ENCODE measurements at places on chromosomes 4 and X.

GRCh38 chr4:15506464-15506863, 36.8 kb downstream of the CC2D2A start:
- peak; percentile 15 for DNase-seq

DNA sequence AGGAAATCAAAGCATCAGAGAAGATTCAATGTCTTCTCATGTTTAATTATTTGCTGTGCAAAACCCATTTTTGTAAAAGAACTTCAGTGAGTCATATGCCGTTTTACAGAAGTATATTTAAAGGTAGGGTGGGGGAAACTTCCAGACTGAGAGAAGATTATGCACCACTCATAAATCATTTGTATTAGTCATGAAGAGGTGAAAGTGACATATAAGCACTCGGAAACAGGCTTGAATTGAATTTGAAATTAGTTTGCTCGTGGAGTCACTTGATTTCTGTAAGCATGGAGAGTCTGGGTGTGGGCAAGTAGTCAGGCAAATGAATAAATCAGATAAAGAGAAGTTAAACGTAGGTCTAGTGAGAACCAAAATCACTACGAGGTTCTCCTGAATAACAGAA, 335.1 kb downstream of the ANK2 start:
- peak; percentile 17 for DNase-seq

- no peak for DNase-seq
Observed at GRCh38 chr4:8706216-8707044, 113.9 kb downstream of the CPZ start.

DNA sequence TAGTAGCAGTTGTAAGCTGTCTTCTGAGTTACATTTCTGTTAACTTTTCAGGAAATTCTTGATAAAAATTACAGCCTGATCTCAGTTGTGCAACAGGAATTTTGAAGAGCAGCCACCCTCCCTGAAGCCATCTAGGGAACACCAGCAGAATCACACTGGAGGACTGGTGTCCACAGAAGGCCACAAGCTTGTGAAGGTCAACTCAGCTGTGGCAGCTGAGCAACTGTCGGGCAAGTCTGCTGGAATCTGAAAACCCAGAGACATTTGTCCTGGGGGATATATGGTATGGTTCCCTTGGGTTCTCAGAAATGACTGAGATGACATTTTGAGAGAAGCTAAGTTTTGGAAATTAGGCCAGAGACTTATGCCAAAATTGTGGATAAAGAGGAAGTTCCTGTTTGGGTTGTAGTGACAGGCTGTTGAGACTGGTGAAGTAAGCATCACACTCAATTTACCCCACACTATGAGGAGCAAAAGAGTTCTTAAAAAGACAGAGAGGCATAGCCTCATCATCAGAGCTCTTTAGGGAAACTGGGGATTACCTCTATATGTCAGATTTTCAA, 78.1 kb upstream of the TNIP3 start:
- no peak for DNase-seq

- no peak for DNase-seq
Observed at GRCh38 chrX:37662181-37662580, 23.4 kb upstream of the XK start.

GRCh38 chr4:100348473-100348872, 158.2 kb upstream of the DDIT4L start:
- no peak for DNase-seq
